ENCODE measurements at places on chromosomes 3 and 15.

DNA sequence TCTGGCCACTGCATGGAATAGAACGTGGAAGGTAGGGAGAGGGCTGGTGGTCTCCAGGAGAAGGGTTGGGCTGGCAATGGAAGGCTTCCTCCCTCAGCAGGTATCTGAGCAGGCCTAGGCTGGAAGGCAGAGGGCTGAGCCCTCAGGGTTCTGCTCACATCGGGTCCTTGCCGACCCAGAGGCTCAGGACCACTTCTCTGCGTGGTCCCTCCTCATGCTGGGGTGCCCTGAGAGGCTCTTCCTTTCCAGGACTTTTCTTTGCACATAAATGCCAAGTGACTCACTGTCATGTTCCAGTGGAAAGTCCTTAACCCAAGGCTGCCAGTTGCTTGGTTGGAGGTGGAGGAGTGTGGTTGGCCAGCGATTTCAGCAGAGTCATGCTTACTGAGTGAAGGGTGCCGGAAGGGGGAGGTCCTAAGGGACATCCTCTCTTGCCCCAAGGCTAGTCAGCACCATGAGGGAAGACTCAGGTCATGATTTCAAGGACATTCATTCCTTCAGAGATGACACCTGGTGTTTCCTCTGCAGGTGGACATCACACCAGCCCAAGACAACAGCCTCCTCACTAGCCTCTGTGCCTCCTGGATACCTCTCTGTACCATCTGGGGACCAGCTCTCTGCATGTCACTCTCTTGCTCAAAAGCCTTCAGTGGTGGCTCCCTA, 8.2 kb downstream of the SLC6A6 start:
- DNase-seq: no peak

GRCh38 chr15:80199869-80200268, 47.1 kb downstream of the FAH start:
- DNase-seq: no peak

GRCh38 chr3:183375337-183375736, 53.1 kb downstream of the MCF2L2 start:
- no peak for DNase-seq

- no peak for DNase-seq
Observed at GRCh38 chr15:40990080-40990479, 36.8 kb downstream of the CHAC1 start.

DNA sequence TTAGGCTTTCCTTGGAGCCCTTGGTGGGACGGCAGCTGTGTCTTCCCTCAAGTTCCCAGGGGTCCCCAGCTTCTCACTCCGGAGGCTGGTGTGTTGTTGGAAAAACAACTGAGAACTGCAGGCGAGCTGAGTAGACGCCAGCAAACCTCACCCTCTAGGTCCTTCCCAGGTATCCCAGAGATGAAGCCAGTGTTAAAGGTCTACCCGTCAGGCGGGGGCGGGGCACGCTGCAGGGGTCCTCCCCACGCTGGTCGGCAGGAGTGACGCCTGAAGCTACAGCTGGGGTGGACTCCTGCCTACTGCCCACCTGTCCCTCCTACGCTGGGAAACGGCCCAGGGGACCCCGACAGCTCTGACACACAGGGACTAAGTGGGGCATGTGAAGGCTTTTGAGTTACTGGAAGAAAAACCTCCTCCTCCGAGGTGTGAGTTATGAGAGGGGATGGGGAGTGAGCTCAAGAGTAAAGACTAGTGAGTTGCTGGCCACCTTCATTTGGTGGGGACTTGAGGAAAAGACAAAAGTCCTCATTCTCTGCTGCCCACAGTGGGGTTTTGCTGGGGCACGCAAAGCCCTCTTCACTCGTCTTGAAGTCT, 32.2 kb upstream of the SNRPA1 start:
- DNase-seq: no peak

All from stimulated activated CD4-positive, alpha-beta T cell treated with anti-CD3 and anti-CD28 coated beads, TNF-alpha, amount 100 ng/mL, for 4 hours (primary cell).